RWPE1 (cell line): ENCODE measurements at places on chromosomes 12 and 14.

GRCh38 chr12:67562513-67563287 lies 85.8 kb upstream of the DYRK2 start:
- no peak for DNase-seq

- DNase-seq = no peak
Measured at GRCh38 chr12:79847417-79847816, 87.5 kb downstream of the PPP1R12A start.

DNA sequence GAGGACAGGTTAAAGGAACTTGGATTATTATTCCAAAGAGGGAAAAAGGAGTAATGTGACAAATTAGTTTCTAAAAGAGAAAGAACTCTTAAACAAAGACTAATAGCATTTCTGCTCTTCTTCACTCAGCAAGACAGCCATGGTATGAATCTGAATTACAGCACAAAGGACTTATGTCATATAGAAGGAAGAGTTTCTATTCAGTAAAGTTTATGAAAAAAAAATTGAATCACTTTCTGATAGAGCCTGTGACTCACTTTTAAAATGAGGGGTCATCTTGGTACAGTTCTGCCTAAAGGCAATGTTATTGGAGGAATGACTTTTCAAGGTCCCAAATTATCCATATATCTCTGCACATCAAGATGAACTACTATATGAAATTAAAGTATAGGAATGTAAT lies 101.7 kb downstream of the DUSP6 start:
- DNase-seq = no peak

DNA sequence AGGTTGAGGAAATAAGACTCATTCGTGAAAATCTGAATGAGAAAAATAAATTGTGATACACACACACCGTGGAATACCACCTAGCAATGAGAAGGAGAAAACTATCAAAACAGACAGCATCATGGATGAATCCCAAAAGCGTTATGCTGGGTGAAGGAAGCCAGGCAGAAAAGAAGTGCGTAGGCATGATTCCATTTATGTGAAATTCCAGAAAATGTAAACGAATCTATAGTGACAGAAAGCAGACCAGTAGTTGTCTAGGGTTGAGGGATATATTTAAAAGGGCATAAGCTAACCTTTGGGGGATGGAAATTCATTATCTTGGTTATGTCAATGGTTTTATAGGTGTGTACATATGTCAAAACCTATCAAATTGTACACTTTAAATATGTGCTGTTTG lies 42.5 kb upstream of the ANO2 start:
- DNase-seq = no peak

- no peak for DNase-seq
Measured at GRCh38 chr12:114750917-114751316, 66.9 kb upstream of the TBX3 start.

DNA sequence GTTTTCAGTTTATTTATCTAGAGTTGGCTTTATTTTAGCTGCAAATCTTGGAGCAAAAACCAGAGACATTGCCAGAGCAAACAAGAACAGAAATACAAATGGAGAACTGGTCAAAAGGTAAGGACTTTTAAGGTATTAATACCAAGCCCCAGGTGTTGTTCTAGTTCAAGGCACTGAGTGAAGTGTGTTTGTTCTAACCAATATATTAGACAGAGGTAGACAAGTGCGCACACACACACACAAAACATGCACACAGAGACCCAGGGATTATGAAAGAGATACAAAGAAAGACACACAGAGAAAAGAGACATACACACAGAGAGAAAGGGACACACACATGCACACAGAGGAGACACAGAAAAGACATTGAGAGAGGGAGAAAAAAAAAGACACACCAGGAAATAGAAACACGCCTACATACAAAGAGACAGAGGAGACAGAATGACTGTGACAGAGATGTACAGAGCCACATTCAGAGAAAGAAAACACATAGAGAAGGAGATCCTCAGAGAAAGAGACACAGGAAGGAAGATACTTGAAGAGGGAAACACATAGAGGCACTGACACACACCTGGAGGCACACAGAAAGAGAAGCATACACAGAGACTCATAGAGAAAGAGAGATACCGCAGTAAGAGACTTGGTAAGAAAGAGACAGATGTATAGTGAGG lies 50.2 kb downstream of the MIPOL1 start:
- DNase-seq = no peak

- no peak for DNase-seq
Measured at GRCh38 chr12:57889500-57889989, 43.0 kb upstream of the CTDSP2 start.

- no peak for DNase-seq
Measured at GRCh38 chr12:43675048-43675904, 83.3 kb downstream of the PUS7L start.

GRCh38 chr12:39332661-39333175 lies 110.2 kb downstream of the KIF21A start:
- no peak for DNase-seq

DNA sequence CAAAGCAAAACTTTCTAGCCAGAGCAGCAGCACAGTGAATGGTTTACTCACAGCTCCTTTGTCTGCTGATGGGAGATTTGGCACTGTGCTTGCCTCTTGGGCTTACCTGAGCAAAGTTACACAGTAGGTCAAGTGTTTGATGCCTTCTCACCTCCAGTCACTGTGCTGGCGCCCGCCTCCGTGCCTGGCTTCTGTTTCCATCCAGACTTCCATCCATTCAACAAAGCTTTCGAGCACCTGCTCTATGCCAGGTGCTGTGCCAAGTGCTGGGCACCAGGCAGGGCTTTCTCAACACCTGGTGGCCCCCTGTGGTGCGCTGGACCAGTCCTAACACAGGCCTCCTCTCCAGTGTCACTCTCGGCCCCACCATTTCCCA lies 199.2 kb upstream of the EEA1 start:
- no peak for DNase-seq

GRCh38 chr12:116624516-116624915 lies 65.3 kb downstream of the MAP1LC3B2 start:
- no peak for DNase-seq

DNA sequence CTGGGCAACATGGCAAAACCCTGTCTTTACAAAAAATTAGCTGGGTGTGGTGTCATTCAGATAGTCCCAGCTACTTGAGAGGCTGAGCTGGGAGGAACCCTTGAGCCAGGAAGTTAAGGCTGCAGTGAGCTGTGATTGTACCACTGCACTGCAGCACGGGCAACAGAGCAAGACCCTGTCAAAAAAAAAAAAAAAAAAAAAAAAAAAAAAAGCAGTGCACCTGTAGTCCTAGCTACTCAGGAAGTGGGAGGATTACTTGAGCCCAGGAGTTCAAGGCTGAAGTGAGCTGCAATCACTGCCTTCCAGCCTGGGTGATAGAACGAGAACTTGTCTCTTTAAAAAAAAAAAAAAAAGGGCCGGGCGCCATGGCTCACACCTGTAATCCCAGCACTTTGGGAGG lies 5.6 kb downstream of the REM2 start:
- no peak for DNase-seq

- no peak for DNase-seq
Measured at GRCh38 chr12:72011374-72011773, 72.7 kb downstream of the TPH2 start.

- DNase-seq = peak; percentile 59
Measured at GRCh38 chr12:112121780-112122565, 3.4 kb upstream of the TRAFD1 start.

DNA sequence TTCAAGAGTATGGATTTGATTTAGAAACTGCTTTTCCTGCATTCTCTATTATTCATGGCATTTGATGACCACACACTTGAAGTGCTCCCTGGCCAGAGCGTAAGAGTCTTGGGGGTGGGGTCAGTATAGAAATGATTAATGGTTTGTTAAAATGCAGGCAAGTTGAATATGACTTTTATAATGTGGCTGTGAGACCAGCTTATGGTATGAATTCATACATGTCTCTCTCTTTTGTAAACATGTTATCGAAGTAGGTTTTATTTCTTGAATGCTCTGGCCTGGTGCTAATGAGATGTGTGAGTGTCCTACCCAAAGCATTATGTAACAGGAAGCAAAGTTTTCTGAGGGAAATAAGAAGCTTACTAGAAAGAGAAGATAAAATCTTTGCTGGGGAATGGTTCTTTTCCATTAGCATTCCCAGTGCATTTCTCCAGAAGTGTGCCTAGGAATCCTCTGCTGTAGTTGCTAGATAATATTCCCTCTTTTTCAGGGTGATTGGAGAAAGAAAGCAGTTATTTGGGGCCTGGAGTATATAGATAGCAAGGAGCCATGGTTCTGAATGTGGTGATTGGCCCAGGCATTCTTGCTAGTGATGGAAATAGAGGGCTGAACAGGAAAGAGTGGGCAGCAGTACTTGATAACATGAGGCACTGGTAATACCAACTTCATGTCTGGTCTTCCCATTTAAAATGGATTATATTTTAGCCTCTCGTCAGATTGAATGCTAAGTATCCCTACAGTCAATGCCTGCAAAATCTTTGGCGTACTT lies 289.7 kb downstream of the RAD51B start:
- no peak for DNase-seq

DNA sequence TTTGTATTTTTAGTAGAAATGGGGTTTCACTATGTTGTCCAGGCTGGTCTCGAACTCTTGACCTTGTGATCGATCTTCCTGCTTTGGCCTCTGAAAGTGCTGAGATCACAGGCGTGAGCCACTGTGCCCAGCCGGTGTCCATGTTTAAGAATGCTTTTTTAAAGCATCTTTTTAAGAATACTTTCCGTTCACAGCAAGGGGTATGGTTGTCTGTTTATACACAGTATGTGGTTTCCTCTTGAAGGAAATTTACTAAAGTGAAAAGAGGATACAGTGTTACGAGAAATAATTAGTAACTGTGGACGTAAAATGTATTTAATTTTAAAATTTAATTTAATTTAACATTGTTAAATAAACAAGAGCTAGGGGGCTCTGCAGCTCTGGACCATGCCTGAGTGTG lies 73.4 kb downstream of the GSC start:
- DNase-seq = no peak

DNA sequence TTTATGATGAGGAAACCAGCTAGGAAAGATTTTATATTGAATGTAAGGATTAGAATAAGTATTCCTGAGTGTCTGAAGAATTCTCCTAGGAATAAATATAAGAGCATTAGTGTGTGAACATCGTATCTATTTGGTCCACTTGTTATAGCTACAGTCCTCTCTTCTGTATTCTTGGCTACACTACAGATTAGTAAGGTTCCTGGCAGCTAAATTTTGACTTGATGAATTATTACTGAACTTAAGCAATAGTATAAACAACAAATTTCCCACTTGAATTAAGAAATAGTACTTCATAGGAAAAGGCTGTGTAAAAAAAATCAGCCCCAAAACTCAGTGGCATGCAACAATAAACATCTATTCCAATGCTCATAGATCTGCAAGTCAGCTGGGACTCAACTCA lies 138.4 kb upstream of the G2E3 start:
- no peak for DNase-seq

GRCh38 chr12:13038491-13039161 lies 5.6 kb upstream of the FAM234B start:
- DNase-seq = no peak

- DNase-seq = peak; percentile 94
Measured at GRCh38 chr14:32473464-32473855, 144.4 kb downstream of the AKAP6 start.

DNA sequence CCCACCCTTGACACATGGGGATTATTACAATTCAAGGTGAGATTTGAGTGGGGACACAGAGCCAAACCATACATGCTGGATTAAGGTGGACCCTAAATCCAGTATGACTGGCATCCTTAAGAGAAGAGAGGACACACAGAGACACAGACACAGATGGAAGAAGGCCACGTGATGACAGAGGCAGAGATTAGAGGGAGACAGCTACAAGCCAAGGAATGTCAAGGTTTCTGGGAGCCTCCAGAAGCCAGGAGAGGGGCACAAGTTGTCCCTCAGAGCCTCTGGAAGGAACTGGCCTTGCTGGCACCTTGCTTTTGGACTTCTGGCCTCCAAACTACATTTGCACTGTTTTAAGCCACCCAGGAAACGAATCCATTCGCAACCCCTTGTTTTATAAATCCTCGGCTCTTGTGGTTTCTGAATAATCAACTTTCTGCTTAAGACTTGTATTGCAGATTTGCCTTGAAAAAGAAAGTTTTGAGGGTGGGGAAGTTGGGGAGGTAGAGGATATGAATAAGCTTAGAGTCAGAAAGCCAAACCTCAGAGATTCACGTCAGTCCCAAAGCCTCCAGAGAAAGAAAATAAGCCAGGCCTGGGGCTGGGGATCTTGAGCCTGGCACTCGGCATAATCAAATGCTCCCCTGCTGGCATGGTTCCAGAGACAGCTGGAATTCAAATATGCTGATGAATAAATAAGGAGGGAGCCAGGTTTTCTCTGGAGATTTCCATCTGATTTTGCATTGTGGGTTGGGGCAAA lies 224.2 kb upstream of the PWP1 start:
- peak; percentile 27 for DNase-seq

DNA sequence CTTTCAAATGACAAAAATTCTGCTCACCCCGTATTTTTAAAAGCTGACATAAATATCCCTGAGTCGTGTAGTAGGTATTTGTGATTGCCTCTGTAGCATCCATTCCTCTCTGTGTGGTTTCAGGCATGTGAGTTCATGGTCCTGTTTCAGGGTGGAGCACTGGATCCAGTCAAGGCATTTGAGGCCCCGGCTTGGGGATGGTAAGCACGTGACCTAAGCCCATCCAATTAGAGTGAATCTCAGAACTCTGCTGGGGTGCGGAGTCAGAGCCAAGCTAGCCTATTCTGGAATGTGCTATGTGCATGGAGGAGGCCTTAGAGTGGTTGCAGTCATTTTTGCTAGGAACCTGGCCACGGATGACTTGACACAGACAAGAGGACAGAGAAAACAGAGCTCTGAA lies 4.3 kb upstream of the CSRP2 start:
- DNase-seq = peak; percentile 41

- DNase-seq = no peak
Measured at GRCh38 chr12:100497105-100497795, 23.6 kb downstream of the NR1H4 start.

- no peak for DNase-seq
Measured at GRCh38 chr12:43852744-43853143, 16.9 kb downstream of the TMEM117 start.

DNA sequence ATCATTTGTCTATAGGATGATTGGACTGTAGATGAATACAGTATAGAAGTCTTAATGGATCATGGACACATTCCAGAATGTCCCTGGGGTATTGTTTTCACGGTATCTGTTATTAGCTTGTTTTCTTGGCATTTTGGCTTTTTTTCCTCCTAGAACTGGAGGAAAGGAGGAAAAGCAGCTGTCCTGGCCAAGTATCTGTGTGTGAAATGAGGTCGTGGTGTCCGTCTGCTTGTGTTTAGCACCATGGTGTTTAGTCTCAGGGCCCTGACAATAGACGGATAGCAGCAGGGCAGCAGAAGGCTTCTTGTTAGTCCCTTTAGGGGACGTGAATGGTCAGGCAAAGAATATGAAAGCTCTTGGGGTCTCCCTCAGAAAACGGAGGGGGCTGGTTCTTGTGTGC lies 21.2 kb downstream of the FGF6 start:
- no peak for DNase-seq

- DNase-seq = no peak
Measured at GRCh38 chr12:9736936-9737705, 4.2 kb upstream of the CLECL1 start.
